Activated T-cell treated with anti-CD3 and anti-CD28 coated beads for 48 hours (primary cell): ENCODE measurements at places on chromosomes 12 and 14.

DNA sequence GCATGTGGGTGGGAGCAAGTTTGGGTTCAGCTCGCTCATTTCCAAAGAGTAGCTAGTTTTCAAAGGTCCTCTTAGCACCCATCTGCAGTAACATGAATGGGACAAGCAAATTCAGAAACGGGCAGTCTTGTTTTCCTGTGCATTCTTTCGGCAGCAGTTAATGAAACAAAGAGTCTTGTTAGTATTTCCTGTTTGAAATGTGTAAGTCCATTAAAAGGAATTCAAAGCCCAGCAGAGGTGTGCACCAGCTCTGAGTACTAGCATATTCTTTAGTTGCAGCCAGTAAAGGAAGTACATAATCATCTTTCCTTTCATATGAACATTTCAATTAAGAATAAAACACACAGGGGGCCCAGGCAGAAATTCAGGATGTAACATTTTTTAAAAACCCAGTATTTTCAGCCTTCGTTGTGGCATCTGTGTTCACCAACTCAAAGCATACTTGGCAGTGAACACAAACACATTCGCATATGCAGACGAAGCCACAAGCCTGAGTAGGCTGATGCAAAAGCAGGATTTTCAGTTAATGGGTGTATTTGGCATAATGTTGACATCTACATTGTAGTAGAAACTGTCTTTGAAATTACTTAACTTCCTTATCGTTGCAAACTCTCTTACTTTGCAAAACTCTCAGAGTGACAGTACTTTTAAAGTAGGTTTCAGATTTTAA lies 570.0 kb upstream of the FLRT2 start:
- no peak for DNase-seq

- no peak for DNase-seq
Measured at GRCh38 chr14:90724866-90725265, 91.4 kb downstream of the TTC7B start.

DNA sequence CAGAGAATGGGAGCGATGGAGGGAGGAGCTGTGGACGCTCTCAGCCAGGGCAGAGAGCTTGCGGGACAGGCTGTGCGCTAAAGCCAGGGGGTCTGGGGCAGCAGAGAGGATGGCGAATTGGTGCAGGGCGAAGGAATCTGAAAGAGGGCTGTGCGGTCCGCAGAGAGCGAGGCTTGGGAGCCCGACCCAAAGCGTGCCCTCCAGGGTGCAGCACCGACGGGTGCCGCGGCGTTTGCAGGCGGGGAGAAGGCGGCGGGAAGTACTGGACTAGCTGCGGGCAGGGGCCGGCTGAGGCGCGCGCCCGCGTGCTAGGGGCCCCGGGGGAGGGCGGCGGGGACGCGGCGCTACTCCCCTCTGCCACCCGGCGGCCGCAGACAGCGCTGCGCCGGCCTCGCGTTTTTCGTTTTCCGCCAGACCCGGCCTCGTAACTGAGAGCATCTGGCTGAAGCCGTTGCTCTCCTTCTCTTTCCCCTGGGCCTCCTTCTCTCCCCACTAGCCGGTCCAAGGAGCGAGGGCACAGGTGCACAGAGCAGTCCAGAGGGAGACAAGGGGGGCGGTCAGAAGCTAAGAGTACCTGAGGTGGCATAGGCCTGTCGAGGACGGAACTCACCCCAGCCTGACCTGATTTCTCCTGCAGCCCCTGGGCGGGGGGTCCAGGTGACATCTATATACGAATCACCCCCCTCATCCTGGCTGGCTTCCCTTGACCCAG lies 24.9 kb downstream of the SLC6A12 start:
- DNase-seq = peak; percentile 59

- DNase-seq = no peak
Measured at GRCh38 chr12:115037830-115038229, 353.9 kb upstream of the TBX3 start.

DNA sequence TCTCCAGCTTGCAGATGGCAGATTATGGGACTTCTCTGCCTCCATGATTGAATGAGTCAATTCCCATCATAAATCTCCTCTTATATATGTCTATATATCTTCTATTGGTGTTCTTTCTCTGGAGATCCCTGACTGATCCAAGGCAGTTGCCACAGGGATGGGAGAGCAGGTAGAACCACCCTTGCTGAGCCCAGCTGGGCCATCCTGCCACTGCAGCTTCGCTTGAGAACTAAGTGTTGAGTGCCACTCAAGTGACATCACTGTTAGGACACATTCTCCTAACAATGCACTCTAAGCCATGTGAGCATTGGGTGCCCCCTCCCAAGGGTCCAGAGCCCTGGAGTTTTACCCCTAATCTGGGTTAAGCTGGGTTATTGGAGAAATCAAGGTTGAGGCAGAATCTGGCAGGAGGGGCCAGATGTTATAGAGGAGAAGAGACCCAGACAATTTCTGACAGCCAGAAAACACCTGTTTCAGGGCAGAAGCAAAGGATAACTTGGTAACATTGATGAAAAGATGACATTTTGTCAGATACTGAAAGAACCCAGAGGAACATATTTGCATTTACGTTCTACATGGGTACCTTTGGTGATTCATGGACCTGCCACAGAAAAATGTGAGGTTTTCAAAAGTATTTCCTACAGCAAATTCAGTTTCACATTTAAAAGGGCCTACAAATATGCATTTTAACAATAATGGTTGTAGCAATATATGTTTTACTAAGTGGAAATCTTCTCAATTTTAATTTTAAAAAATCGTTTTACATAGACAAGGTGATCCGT lies 57.2 kb upstream of the MAX start:
- no peak for DNase-seq

DNA sequence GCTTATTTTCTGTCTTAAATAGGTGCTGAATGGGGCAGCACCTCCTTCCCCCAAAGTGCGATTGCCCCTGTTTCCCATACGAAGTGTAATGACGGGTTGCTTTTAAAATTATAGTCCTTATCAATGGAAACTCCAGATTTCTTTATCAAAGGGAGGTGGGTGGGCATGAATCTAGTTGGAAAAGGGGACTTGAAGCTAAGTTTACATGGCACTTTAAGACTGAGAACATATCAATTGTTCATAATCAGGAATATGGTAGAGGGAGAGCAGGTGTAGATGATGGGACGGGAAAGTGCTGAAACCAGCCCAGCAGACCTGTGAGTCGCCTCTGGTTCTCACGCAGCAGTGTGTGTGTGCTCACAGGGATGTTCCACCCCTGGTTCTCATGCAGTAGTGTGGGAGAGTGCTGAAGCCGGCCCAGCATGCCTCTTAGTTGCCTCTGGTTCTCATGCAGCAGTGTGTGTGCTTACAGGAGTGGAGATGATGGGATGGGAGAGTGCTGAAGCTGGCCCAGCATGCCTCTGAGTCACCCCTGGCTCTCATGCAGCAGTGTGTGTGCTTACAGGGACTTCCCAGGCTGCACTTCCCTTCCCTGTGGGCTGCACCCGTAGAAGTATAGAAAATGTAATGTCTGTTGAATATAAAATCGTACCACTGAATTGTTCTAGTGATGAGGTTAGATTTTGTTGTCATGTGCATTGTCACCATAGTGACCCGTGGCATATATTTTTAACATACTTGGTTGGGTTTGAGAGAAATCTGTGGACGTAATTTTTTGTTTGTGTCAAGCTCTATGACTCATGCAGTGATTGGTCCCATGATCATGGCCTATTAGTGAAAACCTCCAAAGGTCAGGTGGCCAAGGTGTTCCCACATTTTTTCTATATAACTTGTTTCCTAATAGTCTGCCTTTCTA lies 51.6 kb downstream of the GPATCH2L start:
- no peak for DNase-seq

- no peak for DNase-seq
Measured at GRCh38 chr12:94760786-94761185, 110.4 kb upstream of the TMCC3 start.

DNA sequence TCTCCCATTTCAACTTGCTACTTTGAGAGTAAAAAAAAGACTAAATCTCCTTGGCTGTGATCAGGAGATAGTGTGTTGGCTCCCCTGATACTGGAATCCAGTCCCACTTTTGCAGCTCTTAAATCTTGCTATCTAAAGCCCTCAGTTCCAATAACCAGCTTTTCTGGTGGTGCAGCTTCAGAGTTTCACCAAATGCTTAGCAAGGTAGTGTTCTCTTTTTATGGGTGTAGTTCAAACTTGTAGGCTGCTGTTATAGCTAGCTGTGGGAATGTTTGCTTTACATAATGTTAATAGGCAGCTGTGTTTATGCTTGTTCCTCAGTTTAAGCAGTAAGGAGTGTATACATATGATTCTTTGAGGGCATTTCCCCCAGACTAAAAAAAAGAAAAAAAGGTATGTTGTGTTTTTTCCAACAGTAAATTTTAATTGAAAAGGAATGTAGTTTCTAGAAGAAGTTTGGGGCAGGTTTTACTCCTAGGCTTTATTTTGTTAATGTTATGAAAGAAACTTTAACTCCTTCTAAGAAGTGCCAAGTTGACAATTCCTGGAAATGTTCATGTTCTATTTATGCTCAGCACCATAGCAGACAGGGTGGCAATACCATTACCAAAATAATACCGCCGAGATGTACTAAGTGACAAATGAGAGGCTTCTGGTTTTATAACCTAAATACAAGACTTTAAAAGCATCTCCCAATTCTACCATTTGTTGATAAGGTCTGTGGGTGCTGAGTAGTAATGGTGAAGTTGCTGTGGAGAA lies 12.1 kb downstream of the CRADD start:
- no peak for DNase-seq

GRCh38 chr14:23630687-23631086 lies 5.5 kb upstream of the DHRS2 start:
- DNase-seq = no peak

DNA sequence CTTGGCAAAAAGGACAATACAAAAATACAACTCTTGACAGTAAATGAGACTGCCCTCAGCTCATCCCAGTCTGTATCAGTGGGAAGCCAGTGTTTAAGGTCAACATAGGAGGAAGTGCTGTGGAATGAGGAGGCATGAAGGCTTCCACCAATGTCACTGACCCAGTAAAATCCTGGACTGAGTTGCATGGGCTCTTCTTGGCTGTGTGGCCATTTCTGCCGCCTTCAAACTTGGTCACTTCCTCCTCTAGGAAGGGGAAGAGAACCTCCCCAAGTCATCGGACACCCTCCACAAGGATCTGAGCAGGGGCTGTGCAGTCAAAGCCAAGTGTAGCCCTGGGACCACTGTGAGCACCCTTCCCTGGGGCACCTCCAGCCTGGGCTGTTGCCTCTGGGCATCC lies 11.9 kb downstream of the GPR68 start:
- DNase-seq = no peak

DNA sequence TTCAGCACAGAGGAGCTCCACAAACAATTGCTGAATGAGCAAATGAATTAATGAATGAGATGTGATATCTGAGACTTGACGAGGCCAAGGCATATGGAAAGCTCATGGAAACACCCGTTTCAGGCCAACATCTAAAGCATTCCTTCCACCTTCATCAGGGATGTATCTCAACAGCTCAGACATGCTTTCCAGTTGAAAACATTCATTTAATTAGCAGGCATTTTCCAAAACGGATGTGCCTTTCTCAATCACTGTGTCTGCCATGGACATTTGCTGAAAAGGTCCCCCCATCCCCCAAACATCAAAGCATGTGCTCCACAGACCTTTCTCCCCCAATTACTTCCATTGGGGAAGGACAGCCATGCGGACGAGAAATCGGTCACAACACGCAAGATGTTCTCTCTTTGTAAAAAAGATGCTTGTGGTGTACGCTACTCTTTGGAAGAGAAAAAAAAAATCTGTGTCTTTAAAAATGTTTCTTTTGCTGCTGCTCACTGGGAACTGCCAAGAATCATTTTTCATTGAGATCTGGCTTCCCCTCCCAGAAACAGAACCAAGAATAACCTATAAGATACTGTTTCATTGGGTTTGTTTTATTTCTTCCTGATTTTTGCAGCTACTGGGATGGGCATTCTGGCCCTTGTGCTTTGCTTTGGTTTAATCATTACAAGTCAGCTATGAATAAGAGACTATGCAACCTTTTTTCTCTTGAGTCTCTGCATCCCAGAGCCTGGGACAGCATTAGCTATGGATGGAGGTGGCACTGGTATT lies 528.2 kb downstream of the MED13L start:
- no peak for DNase-seq

GRCh38 chr12:113127791-113128199 lies 7.8 kb downstream of the RASAL1 start:
- DNase-seq = no peak

DNA sequence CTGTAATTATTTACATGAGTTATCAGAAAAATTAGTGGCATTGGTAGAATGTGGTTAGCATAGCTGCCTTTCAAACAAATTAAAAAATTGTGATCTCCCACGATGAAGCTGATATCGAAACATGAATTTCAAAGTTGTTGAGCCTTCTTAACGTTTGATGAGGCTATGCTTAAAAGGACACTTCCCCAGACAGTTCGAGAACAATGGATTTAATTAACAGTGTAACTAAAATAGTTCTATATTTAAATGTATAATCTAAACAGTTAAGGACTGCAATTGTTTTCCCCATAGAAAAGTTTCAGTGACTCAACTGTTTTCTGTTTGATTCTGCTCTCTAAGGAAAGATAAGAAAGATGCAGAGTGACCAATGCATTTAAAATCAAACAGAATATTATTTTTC lies 1.6 kb downstream of the CLEC2B start:
- DNase-seq = no peak

GRCh38 chr12:1927751-1928351 lies 9.4 kb upstream of the CACNA2D4 start:
- no peak for DNase-seq

DNA sequence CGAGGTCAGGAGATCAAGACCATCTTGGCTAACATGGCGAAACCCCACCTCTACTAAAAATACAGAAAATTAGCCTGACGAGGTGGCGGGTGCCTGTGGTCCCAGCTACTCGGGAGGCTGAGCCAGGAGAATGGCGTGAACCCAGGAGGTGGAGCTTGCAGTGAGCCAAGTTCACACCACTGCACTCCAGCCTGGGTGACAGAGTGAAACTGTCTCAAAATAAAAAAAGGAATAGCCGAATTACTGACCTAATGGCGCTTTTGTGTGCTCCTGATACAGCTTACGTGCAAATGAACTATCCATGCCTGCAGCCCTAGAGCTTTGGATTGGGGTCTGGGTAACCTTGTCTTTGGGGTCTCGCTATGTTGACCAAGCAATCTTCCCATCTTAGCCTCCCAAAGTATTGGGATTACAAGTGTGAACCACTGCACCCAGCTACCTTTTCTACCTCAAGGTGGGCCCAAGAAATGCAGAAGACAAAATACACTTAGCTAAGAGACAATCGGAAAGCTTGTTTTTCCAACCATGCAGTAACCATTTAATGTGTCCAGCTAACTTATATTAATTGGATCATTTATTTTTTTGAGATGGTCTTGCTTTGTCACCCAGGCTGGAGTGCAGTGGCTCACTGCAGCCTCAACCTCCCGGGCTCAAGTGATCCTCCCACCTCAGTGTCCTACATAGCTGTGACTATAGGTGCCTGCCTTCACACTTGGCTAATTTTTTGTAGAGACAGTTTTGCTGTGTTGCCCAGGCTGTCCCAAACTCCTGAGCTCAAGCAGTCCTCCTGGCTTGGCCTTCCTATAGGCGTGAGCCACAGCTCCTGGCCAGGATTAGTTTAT lies 5.5 kb downstream of the PABPN1 start:
- no peak for DNase-seq
